ENCODE measurements at places on chromosomes 5 and 9.

DNA sequence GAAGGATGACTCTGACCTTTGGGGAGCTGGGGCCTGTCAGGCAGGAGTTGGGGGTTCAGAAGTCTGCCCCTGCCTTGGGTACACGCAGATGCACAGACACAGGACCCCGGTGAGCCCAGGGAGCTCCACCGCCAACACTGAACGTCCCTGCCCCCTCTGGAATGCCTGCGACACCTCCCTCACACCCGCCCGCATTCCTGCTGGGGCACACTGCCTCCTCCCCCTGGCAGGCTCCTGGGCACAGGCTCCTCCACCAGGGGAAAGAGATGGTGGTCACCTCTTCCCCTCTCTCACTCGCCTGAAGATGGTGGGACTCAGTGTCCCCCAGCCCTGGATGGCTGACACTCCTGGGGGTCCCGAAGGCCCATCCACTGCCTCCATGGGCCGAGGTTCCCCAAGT, 12.0 kb downstream of the CRB2 start:
- no peak for DNase-seq

DNA sequence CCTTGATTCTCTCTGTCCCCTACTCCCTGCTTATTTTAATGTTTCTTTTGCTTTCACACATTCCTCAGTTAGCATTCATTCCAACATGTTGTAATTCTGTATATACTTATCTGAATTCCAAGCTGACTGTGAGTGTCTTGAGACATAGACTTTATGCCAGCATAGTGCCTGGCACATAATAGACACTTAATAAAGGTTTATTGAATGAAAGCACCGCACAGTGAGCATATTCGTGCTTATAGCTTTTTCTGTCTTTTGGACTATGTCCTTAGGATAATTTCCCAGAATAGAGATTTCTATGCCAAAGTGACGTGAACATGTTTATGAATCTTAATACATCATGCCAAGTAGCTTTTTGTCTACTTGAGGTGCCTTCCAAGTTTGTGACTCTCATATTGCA, 174.6 kb downstream of the CD180 start:
- no peak for DNase-seq

DNA sequence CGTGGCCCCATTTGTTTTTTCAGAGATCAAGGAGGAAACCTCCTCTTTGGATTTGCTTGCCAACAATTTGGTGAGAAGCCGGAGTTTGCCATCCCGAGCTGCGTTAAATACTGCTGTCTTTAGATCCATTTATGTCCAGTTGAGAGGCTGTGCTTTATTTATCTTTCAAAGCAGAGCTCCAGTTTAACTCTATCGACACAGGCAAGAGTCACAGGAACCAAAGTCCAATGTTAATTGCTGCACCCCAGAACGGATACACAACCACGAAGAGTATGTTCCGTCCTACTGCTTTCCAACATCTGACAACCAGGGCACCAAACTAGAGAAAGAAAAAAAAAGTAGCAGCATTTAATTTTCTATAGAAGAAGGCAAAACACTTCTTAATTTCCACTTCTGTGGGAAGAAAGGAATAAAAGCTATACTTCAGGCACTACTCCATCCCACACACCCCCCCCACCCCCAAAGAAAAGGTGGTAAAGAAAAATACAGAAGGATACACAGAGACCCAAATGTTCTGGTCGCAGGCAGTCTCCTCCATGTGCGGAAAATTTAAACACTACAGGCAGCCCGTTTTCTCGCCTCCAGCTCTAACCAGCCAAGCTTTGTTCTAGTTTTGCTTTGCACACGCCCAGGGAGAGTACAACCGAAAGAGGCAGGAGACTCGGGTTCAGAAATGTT, 1.1 kb downstream of the FEM1C start:
- no peak for DNase-seq

GRCh38 chr5:166324372-166324771, 1967.1 kb upstream of the WWC1 start:
- no peak for DNase-seq

GRCh38 chr5:93280518-93280917, 300.5 kb downstream of the NR2F1-AS1 start:
- DNase-seq, result no peak

DNA sequence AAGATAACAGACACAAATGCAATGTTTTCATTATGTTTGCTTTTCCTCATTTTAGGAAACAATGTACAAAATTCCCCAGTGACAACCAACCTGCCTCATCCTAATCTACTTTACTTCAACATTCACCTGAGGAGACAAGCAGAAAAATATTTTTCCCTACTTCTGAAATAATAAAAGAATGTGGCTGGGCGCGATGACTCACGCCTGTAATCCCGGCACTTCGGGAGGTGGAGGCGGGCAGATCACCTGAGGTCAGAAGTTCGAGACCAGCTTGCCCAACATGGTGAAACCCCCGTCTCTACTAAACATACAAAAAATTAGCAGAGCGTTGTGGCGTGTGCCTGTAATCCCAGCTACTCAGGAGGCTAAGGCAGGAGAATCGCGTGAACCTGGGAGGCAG, 36.9 kb downstream of the MYO10 start:
- DNase-seq, result no peak

GRCh38 chr9:126591922-126592321, 21.8 kb upstream of the LMX1B start:
- DNase-seq, result no peak

DNA sequence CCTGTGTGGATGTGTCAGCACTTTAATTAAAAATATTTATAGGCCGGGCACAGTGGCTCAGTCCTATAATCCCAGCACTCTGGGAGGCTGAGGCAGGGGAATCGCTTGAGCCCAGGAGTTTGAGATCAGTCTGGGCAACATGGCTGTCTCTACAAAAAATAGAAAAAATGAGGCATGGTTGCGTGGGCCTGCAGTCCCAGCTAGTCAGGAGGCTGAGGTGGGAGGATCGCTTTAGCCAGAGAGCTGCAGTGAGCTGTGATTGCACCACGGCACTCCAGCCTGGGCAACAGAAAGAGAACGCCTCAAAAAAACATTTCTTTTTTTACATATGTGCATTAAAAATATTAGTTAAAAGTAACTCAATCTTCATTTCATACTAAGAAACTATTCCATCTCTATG, 6.2 kb downstream of the TBC1D9B start:
- no peak for DNase-seq

- peak; percentile 23 for DNase-seq
Measured at GRCh38 chr5:59725392-59725767, 168.1 kb downstream of the PDE4D start.

GRCh38 chr9:69894720-69895119, 74.1 kb downstream of the CFAP95 start:
- DNase-seq, result no peak

DNA sequence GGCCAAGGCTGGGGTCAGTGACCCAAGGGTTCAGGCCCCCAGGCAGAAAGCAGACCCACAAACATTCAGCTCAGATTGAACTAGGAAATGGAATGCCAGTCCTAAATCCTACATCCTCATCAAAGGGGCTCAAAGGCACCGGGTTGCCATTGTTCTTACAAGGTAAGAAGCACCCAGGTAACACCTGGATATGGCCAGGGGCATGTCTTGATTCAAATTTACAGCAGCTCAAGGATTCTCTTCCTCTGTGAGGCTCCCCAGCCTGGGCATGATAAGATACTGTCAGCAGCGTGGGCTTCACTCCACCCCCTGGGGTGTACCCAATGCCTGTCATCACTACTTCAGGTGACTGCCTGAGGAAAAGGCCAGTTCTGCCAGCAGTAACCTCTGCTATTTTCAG, 92.1 kb upstream of the FSTL4 start:
- no peak for DNase-seq

DNA sequence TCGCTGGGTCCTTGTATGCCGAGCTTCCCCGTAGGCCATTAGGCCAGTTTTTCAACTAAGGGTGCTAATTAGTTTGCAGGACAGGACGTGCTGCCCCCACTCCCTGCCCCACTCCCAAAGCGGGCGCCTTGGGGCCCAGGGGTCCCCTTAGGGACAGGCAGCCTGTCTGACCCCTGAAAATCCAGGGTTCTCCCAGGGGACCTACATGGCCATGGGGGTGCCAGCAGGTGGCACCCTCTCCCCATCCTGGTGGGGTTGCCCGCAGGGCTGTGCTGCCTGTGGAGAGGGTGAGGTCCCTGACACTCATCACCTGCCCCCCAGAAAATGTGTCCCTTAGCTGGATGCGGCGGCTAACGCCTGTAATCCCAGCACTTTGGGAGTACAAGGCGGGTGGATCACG, 8.5 kb upstream of the CCDC187 start:
- no peak for DNase-seq

DNA sequence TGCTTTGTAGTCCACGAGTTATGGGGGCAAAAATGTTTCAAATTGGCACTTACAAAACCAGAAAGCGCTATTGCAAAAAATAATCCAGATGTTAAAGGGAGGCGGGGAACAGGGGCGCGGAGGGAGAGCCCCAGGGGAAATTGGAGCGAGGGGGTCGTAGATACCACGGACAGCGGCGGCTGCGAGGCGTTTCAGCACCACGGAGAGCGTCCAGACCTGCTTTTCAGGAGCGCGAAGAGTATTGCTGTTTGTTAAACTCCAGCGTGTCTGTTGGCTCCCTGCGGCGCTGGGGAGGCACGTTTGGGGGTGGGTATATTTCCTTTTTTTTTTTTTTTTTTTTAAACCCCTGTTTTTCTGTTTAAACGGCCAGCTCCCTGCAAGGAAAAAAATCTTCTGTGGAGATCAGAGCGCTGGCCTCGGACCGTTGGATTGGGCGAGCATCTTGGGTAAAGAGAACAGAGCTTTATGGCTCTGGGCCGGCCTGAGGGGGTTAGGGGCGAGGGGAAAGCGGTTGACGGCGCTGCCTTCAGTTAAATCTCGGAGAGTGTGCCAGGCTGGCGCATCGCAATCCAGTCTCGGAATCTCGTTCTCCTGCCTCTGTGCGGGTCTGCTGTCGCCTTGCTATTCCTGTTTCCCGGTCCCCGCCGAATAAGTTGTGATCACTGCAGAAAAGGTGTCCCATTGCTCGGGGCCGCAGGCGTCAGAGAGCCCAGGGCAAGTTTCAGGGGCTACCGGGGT, at the start of gene GLRA1:
Gene GLRA1, minus strand, starts transcription at position 288 of the 738 bp plus-strand sequence. CDS start 302 bp downstream, outside the sequence.
- DNase-seq, result no peak

- no peak for DNase-seq
Measured at GRCh38 chr5:146098047-146098446, 7.3 kb downstream of the PLAC8L1 start.

DNA sequence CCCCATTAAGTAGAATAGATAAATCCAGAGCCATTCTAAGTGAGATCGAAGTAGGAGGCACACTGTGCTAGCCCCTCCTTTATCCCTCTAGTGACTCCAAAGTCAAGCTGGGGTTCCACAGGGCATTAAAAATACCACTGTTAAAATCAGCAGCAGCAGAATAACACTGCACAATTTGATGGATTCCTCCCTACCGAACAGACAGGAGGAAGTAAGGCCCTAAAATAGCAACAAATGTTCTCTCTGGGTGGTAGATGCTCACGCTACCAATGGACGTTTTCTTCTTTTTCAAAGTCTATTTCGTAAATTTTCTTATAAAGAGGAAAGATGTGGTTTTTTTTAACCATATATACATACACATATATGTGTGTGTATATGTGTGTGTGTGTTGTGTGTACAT, 54.4 kb downstream of the FBXW11 start:
- DNase-seq, result no peak

DNA sequence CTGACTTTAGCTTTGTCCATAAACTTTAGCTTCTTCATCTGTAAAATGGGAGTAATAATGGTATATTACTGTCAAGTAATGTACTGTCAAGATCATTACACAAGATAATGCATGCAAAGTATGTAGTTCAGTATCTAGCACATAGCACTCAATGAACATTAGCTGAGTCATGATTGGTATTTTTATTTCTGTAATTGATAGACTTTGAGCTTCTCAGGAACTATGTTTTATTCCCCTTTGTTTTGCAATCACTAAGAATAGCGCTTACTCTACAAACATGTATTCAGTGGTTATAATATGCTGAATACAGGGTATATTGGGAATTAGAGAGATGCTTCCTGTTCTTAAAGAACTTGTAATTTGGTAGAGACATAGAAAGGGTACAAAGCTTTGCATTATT, 142.3 kb upstream of the KLF9 start:
- DNase-seq, result no peak

- DNase-seq, result no peak
Measured at GRCh38 chr5:58239731-58240130, 220.2 kb downstream of the PLK2 start.

- no peak for DNase-seq
Measured at GRCh38 chr9:101480386-101480785, 44.8 kb upstream of the ALDOB start.

DNA sequence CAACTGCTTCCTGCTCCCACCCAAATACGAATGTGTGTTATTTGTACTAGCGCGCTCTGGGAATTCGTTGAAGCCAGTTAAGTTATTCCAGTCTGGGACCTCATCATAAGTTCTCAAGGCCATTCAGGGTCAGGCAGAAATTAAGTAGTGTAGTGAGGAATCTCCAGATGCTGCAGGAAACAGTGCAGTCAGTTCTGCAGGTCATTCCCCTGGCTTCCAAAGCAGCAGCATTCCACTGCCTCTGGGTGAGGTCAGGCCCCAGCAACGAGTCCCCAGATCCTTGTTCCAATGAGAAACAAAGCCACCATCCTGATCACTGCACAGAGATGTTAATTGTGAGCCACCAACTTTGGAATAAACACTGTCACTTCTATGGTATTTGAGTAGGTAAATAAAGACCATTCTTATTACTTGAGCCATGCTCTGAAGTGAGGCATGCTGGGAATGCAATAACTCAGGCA, 33.1 kb downstream of the SVEP1 start:
- no peak for DNase-seq

DNA sequence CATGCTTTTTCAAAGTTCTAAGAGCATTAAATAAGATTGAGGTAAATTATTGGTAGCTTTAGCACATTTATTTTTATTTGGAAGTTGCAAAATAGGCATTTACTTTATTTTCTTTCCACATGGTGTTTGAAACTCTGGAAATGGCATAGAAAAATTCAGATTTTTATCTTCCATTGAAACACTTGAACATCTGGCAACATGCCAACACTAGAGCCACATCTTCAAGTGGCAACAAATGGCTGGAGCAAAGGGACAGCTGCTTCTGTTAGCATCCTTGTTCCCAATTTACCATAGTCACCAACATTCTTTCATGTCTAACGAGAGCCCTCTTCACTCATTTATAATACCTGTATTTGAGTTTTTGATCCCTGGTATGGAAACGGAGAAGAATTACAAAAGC, 539.9 kb downstream of the ZNF608 start:
- no peak for DNase-seq

DNA sequence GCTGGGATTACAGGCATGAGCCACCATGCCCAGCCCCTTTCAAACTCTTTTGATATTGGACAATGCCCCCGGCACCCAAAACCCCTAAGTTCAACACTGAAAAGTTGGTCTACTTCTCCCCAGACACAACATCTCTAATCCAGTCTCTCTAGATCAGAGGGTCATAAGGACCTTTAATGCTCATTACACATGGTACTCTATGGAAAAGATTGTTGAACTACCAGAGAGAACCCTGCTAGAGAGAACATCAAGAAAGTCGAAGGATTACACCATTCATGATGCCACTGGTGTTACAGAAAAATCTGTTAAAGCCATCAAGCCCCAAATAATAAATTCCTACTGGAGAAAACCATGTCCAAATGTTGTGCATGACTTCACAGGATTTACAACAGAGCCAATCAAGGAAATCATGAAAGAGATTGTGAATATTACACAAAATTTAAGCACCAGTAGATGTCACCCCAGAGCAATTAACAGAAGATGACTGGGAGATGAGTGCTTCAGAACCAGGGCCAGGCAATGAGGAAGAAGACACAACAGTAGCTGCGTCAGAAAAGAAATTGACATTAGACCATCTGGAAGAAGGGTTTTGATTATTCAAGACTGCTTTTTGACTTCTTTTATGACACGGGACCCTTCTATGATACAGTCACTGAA, 28.3 kb upstream of the NIPAL4 start:
- peak; percentile 34 for DNase-seq
